ENCODE measurements at places on chromosomes 4 and X.
A peak's percentile ranks its signal among the peaks of the same experiment; 100 is the strongest.

GRCh38 chr4:4950561-4951290 lies 68.5 kb downstream of the CYTL1 start:
- no peak for DNase-seq

- DNase-seq, result no peak
These were observed 66.3 kb downstream of the TSPAN7 start for GRCh38 chrX:38627683-38628082.

- DNase-seq, result no peak
These were observed 50.2 kb upstream of the CXCL8 start for GRCh38 chr4:73690051-73690738.

GRCh38 chr4:41362621-41363383 lies 106.1 kb downstream of the UCHL1 start:
- no peak for DNase-seq

DNA sequence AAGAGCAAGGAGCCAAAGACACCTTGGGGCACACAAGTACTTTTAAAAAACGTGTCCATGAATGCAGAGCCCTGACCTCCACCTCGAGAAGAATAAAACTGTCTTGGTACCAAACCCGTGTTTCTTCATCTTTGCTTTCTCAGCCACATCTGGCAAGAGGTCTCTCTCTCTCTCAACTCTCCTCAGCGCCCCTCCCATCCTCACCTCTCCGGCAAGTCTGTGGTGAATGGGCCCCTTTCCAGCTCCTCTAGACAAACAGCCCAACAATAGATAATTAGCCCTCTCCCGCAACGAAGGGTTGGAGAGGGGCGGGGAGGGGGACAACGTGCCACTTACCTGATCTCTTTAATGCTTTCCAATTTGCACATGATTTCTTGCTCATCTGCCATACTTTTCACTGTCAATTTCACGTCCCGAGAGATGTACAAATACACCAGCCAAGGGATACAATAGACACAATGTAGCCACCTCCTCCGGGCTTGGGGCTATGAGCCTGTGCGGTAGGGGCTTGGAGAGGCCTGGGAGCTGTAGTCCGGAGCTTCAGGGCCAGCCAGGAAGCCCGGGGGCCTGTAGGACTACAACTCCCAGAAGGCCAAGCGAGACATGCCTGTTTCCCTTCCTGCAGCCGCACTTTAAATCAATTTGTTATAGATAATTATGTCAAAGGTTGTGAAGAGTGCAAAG lies at the start of gene ZC4H2:
Gene ZC4H2 (minus strand): TSS at position 462 of the 684 bp plus-strand sequence. CDS start 73 bp downstream, at position 389.
- DNase-seq, result peak; percentile 49

- DNase-seq, result no peak
These were observed 272.3 kb upstream of the FGF16 start for GRCh38 chrX:77174680-77175519.
